ENCODE measurements at places on chromosomes 16 and 17.
A peak's percentile ranks its signal among the peaks of the same experiment; 100 is the strongest.

GRCh38 chr17:64232466-64233262 lies 30.4 kb downstream of the TEX2 start:
- no peak for DNase-seq

DNA sequence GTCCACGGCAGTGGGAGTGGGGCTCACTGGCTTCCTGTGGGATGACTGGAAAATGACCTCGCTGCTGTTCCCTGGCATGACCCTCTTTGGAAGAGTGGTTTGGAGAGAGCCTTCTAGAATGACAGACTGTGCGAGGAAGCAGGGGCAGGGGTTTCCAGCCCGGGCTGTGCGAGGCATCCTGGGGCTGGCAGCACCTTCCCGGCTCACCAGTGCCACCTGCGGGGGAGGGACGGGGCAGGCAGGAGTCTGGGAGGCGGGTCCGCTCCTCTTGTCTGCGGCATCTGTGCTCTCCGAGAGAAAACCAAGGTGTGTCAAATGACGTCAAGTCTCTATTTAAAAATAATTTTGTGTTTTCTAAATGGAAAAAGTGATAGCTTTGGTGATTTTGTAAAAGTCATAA lies 7.8 kb upstream of the RNF213 start:
- DNase-seq, result peak; percentile 73

DNA sequence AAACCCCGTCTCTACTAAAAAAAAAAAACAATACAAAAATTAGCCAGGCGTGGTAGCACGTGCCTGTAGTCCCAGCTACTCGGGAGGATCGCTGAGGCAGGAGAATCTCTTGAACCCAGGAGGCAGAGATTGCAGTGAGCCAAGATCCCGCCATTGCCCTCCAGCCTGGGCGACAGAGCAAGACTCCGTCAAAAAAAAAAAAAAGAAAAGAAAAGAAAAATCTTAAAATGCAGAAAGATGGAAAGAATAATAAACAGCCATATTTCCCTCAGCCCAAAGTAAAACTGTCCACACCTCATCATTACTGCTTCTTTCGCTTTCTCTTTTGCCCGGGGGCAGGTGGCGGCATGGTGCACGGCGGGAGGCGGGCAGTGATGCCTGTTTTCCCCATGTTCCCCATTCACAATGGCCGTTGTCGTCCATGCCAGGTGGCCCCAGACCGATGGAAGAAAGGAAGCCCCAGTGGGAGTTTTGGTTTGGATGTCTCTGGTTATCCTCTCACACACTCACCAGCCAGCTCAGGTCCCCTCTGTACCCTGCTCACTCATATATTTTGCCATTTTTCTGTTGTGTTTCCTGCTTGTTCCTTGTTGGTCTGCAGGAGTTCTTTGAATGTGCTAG lies 37.0 kb upstream of the PEMT start:
- DNase-seq, result peak; percentile 22

GRCh38 chr17:80189611-80190010 lies 19.8 kb downstream of the CARD14 start:
- no peak for DNase-seq

- no peak for DNase-seq
Measured at GRCh38 chr16:75265911-75266701, 14.7 kb upstream of the BCAR1 start.

- DNase-seq, result no peak
Measured at GRCh38 chr17:178292-179065, 3.0 kb downstream of the DOC2B start.

- no peak for DNase-seq
Measured at GRCh38 chr16:89565256-89565505, 4.7 kb downstream of the RPL13 start.

- DNase-seq, result no peak
Measured at GRCh38 chr16:10865991-10866966, 10.7 kb upstream of the CIITA start.

DNA sequence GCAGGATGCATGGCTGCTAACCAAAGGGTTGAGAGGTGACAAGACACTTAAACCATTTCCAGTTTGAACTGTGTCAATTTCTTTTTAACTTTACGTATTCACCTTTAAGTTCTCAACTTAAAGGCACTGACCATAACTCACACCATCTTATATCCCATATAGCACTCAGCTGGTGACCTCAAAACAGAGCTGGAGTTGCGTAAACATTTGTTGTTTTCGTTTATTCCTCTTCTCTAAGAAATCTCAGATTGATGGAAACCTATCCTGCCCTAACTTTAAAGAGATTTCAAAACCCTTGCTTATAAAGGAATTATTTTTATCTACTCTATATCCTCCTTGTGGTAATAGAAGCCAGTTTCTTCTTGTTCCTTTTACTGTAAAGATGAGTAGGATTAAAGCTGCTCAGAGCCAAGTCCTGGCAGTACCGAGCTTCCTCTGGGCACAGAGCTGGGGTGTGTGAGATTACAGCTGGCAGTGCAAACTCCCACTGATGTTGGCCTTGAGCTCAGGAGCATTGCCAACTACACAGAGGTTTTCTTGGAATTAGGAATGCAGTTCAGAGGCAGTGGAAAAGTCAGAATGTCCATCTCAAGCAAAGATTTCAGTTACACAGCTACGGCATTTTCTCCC lies 1.3 kb downstream of the KCTD2 start:
- no peak for DNase-seq

GRCh38 chr17:70622368-70623260 lies 453.3 kb downstream of the KCNJ2 start:
- DNase-seq, result no peak

DNA sequence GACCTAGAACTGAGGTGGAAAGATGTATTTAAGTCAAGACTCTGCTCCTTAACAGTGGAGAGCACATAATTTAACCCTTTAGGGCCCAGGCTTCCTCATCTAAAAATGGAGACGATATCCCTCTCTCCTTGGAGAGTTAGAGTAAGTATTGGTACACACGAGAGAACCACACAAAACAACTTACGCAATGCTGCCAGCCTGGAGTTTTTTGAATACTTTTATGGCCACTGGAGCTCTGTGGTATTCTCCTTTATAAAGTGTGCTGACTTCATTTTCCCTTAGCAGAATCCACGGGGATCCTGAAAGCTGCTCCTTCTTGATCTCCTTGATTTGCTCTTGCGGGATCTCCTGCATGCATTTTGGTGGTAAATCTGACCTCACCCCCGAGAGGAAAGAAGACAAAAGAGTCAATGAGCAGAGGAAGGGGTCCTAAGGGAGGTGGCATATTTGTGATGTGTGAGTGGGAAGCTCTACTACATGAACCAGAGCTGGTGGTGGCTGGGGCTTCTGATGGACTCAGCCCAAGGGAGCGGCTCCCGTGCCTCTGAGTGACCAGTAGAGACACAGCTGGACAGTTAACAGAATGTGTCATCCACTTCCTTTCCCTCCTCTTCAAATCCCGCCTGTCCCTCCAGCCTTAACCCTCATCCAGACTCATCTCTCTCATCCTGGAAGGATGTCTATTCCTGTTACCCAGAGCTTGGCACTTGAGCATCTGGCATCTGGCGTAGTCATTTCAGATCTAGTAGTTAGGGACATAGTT lies 9.4 kb downstream of the MLKL start:
- no peak for DNase-seq

GRCh38 chr16:71230122-71230845 lies at the start of gene HYDIN:
TSS of gene HYDIN (minus strand) at chr16:71230722. CDS start at chr16:71186895, 43,827 bp downstream.
- no peak for DNase-seq

- DNase-seq, result no peak
Measured at GRCh38 chr16:6864244-6864643, 468.4 kb upstream of the RBFOX1 start.

DNA sequence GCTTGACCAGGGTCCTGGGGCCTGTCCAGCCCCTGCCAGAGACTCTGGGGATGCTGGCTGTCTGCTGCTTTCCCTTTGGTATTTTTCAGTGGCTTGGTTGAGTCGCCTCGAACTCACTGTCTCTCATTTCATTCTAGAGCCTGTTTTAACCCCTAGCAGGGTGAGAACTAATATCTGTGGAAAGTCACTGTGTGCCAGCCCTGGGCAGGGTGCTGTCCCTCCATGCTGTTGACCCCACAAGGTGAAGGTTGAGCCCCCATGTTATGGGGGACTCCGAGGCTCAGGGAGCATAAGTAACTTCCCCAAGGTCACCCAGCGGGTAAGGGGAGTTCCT lies 33.0 kb downstream of the DCAKD start:
- DNase-seq, result no peak

DNA sequence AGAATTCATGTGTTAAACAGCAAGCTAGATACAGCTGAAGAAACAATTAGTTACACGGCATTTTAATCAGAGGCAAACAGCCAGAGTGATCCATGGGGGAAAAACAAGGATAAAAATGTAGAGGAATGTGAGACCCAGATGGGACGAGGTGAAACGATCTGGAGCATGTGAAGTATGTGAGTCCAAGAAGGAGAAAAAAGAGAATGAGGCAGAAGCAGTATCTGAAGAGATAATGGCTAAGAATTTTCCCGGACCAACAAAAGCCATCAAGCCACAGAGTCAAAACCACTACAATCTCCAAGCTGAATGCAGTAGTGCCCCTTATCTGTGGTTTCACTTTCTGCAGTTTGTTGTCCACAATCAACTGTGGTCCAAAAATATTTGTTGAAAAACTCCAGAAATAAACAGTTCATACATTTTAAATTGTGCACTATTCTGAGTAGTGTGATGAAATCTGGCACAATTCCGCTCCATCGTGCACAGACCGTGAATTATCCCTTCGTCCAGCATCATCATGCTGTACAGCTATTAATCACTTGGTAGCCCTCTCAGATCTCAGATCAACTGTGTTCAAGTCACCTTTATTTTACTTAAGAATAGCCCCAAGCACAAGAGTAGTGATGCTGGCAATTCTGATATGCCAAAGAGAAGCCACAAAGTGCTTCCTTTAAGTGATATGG lies 18.8 kb downstream of the MYH10 start:
- no peak for DNase-seq

DNA sequence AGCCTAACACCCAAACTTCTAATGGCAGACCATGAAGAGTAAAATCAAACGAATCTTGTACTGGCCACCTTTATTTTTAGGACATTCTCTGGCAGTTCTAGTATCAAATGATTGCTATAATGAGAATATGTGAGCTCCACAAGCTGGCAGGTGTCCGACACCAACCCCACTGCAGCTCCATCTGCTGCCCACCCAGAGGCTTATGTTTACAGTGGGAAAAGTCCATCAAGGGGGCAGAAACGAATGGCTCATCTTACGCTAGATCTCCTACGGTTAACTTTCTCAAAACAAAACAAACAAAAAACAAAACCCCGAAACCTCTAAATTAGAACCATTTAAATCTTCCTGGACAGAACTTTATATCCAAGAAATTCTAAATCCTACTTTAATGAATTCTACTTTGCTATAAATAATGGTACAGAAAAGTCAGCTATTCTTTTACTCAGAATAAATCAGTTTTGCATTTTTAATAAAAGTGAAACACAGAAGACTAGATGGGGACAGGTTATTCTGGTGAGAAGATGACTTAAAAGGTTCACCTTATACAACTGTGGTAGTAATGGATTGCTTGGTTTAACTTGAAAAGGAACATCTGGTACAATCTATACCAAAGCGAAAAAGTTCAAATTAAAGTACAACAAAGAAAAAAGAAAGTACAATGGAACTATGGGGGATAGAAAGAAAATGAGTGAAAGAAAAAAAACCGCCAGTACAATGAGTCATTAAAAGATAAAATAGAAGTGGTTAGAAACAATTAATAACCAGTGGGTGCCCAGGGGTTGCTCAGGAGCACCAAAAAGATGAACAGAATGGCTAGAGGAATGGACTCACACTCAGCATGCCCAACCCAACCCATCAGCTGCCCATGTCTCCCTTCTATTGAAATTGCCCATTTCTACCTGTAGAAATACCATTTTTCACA lies 40.2 kb downstream of the GRB2 start:
- no peak for DNase-seq

GRCh38 chr16:63774302-63774701 lies 1347.6 kb downstream of the CDH11 start:
- DNase-seq, result no peak

GRCh38 chr16:53991754-53992378 lies 287.9 kb downstream of the FTO start:
- DNase-seq, result no peak

DNA sequence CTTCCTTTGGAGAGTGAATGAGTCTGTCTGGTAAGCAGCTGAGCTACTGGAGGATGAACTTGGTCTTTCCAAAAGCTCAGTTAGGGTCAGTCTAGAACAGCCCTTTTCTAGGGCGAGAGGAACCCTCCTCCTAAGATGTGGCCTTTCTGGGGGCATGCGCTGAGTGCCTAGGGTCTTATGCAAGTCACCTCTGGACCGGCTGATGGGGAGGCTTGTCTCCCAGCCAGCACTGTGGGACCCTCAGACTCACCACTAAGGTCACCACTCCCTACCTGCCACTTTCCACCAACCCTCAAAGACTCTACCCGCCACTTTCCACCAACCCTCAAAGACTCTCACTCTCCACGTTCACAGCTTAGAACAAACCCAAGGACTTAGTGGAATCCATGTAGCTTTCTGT lies 26.8 kb downstream of the LMF1 start:
- DNase-seq, result no peak

- DNase-seq, result no peak
Measured at GRCh38 chr17:40151414-40151963, 11.2 kb downstream of the CASC3 start.

DNA sequence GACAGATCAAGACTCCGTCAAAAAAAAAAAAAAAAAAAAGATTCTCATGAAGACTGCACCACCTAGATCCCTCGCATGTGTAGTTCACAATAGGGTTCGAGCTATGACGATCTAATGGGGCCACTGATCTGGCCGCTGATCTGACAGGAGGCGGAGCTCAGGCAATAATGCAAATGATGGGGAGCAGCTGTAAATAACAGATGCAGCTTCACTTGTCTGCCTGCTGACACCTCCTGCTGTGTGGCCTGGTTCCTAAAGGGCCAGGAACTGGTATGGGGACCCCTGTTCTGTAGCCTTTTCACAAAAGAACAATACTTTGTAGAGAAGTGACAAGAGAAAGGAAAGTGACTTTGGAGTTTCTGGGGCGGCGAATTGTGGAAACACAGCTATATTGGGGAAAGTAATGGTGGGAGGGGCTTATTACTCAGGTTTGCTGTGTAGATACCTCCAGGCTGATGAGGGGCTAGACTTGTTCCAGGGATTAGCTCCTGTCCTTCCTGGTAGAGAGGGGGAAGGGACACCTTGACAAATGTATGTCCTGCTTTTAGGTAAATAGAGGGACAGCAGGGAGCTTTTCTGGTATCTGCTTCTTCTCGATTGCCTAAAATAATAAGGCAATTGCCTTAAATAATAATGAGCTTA lies 57.1 kb downstream of the HAPSTR1 start:
- no peak for DNase-seq

DNA sequence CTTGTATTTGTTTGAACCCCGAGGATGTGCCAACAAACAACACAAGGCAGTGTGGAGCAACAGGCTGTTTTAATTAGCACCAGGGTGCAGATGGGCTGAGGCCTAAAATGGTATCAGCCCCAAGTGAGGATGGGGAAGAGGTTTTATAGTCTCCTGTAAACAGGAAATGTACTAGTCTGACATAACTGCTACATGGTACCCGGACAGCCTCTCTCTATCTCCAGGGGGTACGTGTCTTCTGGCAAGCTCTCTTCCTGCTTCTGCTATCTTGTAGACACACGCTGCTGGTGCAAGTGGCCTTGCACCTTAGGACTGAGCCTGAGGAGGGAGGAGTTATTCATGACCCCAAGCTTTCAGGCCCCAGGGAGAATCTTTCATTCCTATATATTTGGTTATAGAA lies 2451.0 kb downstream of the TP53TG3F start:
- no peak for DNase-seq

GRCh38 chr16:58828901-58829545 lies 94.9 kb upstream of the GOT2 start:
- no peak for DNase-seq
